Ascending aorta (tissue), 2 donors: ENCODE measurements at places on chromosomes 6 and 20.

DNA sequence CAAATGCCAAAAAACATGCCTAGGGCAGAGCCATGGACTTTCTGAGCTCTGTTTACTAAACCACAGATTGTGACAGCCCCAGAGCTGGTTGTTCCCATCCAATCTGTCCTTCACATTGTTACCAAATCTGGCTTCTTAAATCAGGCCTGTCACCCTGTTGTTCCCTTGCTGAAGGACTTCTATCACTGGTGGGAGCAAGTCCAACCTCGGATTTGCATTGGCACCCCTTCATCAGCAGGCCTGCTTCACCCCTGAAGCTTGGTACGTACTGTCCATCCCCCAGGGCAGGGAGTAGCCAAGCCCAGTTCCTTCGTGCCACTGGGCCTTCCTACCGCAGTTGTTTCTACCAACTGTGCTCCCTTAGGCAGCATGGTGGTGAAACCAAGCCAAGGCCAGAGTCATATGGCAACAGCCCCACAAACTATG lies 357.3 kb upstream of the JARID2 start:
- DNase-seq, result no peak

- DNase-seq, result no peak
Measured at GRCh38 chr6:89244241-89244985, 27.3 kb upstream of the GABRR1 start.

DNA sequence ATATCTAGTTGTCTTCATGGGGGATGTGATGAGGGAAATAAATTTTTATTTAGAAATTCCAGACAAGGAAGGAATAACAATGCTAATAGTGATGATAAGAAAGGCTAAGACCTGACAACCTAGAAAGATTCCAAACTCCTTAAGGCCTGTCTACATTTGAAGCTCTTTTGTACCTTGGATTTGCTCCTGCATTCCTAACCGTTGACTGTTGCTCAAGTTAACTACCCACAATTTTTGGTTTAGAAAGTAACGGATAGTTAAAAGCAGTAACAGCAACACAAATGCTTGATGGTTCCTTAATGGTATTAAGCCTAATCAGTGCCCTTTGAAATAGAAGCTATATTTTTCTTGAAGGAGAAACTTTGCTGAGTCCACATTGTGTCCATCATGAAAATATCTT lies 52.9 kb downstream of the TRMT11 start:
- DNase-seq, result no peak

DNA sequence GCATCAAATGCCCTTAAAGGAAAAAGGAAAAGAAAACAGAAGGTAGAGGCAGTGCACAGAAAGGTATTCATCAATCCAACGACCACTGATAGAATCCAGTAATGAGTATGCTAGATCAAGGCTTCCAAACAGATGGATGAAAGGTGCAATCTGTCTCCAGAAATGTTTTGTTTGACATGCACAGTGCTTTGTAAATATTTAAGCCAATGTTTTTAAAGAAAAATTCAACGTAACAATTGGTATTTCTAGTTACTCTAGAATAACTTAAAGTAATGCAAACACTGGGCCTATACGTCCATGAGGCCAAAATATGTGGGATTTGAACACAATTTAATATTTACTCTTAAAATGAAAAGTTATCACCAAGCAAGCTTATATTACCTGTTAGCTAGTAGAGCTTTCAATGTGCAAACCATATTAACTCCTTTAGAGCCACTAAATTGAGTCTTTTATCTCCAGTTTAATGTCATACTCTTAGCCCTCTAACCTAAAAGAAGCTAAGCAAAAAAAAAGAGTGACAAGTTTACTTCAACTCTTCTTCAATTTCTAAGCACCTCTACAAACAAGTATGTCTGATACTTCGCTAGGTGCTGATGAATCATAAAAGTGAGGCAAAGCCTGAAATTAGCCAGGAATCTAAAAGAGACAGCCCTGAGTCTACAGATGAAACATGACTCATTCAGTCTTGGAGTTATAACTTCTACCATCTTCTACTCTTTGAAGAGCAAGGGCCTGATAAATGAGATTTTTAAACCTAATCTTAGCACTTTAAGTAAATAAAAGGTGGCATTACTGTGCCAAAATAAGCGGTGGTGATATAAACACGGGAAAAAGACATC lies 169.8 kb downstream of the PTPRK start:
- DNase-seq, result no peak

- no peak for DNase-seq
Measured at GRCh38 chr6:147345902-147346301, 141.7 kb downstream of the STXBP5 start.

DNA sequence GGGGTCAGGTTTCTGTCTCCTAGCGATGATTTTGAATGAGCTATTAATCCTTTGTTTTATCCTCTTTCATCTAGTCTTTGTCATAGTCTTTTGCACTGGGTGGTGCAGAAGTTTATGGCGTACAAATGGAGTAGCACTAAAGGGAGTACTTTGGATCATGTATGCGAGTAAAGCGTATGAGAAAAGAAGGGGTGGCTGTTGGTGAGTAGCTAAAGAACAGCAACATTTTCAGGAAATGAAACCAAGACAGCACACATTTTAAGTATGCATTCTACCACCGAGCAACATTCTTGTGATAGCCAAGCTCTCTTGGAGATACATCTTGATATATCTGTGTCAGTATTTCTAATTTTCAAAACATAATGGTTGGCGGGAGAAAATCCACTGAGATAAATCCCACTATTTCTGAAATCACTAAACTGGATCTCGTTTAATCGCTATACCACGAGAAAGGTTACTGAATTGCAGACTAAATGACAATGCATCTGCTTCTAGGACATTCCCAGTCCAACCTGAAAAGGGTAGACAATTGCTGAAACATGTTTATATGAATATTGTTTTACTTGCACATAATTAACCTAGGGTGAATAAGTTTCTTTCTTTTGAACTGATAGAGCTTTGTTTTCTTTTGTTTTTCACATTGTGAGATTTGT lies 196.1 kb downstream of the TRIM27 start:
- no peak for DNase-seq

- no peak for DNase-seq
Measured at GRCh38 chr6:74100719-74101287, 404.8 kb downstream of the CD109 start.

DNA sequence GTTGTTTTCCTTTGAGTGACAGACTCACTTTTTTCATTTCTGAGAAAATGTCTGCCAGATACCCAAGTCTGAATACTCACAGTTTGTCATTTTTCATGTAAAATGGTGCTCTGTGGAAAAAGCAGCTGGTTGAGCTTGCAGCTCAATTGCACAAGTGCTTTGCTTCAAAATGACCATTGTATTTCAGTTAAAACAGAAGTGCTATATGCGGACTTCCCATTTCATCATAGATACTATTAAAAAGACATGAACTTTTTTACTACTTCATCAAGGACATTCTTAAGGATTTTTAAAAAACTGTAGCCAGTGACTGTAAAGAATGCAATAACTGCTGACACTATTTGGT lies 61.5 kb downstream of the KCNS1 start:
- no peak for DNase-seq

- DNase-seq, result no peak
Measured at GRCh38 chr20:43590036-43590391, 723 bp upstream of the IFT52 start.

GRCh38 chr6:37004044-37004980 lies 1.1 kb upstream of the FGD2 start:
- DNase-seq, result no peak

GRCh38 chr20:7240490-7240889 lies 473.0 kb downstream of the BMP2 start:
- no peak for DNase-seq

DNA sequence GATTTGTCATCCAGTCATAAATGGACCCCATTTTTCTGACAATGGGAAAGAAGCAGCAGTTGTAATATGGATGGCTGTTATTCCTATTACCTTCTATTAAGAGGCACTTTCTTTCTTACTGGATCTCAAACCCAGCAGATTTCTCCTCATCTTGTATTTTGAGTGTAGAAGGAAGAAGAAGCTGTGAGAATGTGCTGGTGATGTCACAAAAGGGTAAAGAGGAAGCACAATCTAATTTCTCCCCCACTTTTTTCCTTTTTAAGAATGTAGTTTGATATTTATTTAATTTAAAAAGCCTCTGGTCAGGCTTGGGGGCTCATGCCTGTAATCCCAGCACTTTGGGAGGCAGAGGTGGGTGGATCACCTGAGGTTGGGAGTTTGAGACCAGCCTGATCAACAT lies 100.0 kb upstream of the JARID2 start:
- no peak for DNase-seq

DNA sequence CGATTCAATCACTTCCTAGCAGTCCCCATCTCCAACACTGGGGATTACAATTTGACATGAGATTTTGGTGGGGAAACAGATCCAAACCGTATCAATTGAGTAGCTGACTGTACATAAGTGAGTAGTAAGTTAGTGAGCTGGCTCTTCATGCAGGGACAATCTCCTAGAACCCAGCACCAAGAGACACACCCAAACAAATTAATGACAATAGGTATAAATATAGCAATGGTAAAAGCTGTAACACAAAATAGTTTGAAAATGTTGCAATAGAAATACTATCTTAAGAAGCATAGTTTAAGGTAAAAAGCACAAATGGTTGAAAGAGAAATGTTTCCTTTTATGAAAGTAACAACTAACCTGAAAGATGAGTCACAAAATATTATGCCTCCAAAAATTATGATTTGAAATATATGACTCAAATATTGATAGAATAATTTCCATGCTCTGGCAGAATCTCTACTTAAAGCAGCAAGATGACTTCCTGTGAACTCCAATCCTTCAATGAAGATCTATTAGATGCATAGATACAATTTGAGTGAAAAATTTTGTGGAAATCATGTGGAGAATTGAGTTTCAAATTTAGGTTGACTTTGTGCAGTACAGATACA lies 5.4 kb upstream of the SIRPB1 start:
- DNase-seq, result no peak

DNA sequence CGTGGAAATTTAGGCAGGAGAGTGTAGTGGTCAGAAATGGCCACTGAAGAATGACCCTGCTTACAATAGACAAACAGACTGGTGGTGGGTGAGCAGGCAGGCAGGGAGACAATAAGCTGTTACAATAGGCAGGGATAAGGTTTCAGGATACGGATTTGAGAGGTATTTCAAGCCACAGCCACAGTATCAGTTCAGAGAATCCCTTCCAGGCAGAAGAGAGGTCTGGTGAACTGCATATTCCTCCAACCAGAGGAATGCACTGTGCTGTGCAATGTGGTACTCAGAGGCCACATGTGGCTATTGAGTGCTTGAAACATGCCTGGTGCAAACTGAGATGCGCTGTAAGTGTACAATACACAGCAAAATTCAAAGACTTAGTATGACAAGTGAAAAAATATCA lies 20.6 kb downstream of the RMND1 start:
- no peak for DNase-seq
